ENCODE measurements at places on chromosomes 11 and 22.

GRCh38 chr11:68173926-68174325, 39.2 kb downstream of the KMT5B start:
- DNase-seq: no peak

DNA sequence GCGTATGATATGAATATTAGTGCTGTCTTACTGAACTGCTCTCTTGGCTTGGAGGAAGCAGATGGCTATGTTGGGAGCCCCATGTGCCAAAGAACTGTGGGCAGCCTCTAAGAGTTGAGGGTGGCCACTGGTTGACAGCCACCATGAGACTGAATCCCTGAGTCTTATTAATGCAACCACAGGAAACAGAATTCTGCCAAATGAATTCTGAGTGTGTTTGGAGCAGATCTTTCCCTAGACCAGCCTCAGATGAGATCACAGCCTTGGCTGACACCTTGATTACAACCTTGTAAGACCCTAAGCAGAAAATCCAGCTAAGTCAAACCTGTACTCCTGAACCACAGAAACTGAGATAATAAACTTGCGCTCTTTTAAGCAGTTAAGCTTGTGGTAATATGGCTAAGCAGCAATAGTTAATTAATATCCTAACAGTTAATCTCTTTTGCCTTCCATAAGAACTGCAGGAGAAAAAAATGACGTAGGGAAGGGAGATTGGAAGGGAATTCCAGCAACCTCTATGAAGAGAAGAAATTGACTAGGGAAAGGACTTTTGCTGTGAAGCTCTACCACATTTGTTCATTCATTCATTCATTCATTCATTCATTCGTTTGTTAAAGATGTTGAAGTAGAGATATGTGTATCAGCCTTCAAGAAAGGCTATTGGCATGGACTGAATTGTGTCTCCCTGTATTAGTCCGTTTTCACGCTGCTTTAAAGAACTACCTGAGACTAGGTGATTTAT, 26.8 kb downstream of the ADM start:
- DNase-seq: no peak

DNA sequence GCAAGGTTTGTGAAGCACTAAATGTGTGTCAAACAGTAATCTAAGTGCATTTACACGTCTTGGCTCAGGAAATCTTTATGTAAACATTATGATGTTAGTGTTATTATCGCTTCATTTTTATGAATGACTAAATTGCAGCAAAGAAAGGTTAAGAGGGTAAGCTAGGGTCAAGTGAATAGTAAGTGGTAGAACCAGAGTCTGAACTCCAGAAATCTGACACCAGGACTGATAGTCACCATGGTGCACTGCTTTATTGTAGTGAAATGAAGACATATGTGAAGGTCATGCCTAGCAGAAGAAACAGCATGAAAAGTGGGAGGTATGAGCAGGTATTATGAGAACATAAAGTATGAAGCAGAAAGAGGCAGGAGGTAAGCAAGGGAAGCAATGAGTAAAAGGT, 368.7 kb upstream of the TENM4 start:
- no peak for DNase-seq

DNA sequence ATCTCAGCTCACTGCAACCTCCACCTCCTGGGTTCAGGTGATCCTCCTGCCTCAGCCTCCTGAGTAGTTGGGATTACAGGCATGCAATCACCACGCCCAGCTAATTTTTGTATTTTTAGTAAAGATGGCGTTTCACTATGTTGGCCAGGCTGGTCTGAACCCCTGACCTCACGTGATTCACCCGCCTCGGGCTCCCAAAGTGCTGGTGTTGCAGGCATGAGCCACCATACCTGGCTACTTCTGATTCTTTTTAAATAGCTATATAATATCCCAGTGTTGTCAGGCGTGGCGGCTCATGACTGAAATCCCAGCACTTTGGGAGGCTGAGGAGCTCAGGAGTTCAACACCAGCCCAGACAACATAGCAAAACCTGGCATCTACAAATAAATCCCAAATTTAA, 20.7 kb downstream of the TMEM41B start:
- no peak for DNase-seq

- no peak for DNase-seq
These were observed 20.8 kb downstream of the COMMD9 start for GRCh38 chr11:36268337-36268985.

DNA sequence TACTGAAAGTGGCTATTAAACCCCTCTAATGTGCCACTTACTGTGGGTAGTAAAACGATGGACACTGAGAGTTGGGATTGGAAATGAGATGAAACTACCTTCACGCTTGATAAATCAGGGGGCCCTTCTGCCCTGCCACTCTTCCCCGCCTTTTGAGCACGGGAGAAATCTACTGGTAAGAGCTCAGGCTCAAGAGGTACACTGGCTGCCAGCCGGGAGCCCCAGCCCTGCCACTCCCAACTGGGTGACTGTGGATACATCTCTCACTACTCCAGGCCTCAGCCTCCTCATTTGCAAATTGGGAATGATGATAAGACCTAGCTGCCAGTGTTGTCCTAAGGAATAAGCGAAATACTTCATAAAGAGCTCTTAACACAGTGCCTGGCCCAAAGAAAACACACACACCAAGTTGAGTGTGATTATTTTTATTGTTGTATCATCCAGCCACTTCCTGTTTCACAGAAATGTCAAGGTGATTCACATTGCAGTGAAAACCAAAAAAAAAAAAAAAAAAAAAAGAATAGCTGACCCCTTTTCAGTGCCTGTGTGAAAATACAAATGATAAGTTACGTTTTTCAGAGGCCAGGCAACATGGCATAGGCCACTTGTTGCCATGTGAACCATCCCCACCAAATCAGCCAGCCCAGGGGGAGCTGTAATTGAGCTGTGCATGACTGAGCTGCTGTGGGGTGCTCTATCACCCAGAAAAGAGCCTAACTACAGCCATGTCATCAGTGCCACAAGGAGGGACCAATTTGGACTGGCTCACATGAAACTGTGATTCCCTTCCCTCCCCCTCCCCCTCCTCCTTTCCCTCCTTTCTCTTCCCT, 4.4 kb upstream of the ZNRD2 start:
- DNase-seq: no peak

DNA sequence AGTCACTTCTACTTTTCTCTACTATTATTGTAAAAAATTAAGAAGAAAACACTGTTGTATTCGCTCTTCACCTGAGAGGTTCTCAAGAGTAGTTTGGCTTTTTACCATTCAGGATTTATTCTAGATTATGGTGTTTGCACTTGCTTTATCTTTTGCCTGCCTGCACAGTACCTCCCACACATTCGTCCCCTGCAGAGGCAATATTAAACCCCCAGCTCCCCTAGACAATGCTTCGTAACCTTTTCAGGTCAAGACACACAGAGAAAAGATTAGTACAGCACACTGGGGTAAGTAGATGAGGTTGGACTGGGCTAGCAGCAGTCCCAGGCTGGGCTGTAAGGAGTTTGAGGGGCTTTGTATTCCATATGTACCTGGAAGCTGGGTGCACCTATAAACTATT, 62.4 kb downstream of the TNRC6B start:
- DNase-seq: no peak

GRCh38 chr11:2390725-2391151, 9.8 kb upstream of the TSSC4 start:
- peak; percentile 84 for DNase-seq

DNA sequence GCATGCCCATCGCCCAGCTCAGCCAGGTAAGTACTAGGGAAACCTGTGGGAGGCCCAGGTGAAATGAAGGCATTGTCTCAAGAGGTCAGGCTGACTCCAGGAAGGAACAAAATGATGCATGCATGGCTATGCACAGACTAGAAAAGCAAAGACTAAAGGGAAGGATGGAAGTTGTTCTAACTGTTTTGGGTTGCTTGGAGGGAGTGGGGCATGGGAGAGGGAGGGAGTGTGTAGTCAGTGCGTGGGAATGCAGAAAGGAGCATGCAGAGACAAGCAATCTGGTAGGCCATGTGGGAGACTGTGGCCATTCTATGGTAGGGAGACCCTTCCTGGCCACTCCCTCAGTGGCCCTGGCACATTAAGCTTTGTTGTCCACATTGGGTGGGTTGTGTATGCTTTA, 2.9 kb downstream of the MICAL3 start:
- no peak for DNase-seq

DNA sequence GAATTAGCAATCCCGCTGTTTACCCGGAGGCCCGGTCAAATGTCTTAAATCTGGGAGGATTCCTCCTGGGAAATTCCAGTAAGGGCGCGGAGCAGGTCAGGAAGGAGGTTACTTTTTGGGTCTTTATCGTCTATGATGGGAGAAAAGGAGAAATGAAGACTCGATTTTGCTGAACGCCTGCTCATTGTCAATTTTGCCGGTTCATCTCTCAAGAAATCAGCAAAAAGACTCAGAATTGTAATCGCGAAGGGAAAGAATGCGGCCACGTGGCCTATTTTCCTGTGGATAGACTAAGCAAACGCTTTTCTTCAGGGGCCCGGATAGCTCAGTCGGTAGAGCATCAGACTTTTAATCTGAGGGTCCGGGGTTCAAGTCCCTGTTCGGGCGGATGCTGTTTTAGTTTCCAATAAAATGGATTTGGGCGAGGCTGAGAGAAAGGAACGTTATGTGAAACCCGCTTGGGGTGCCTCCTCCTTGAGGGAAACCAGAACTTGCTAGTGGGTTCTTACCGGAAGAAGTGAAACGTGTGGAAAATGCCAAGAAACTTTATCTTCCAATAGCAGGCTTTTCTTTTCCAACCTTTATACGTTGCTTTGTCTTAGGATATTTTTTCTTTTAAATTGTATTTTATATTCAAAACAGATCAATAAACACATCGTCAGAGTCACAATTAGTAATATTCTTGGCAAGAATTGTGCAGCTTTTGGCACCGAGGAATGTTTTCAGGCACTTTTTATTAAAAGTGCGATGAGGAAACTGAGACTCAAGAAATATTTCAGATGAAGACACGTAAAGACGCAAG, 45.0 kb downstream of the OR4D9 start:
- DNase-seq: peak; percentile 36

- DNase-seq: no peak
These were observed 28.3 kb downstream of the NADSYN1 start for GRCh38 chr11:71481101-71481960.

- DNase-seq: no peak
These were observed 23.1 kb downstream of the FADD start for GRCh38 chr11:70226183-70226582.

- no peak for DNase-seq
These were observed 719 bp downstream of the TALDO1 start for GRCh38 chr11:748007-748359.

DNA sequence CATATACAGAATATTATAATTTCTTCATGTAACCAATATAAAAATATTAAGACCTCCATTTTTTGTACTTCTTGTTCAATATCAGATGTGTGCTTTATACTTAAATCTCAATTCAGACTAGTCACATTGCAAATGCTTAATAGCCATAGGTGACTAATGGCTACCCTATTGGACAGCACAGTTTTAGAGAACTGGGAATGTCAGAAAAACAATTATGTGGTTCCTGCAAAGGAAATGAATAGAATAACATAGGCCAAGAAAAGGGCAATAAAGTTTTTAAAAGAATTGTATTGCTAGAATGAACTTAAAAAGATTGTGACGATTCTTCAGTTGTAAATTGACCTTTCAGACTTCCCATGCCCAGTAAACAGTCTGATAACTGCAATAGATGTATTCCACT, 843.0 kb downstream of the METTL15 start:
- DNase-seq: no peak

DNA sequence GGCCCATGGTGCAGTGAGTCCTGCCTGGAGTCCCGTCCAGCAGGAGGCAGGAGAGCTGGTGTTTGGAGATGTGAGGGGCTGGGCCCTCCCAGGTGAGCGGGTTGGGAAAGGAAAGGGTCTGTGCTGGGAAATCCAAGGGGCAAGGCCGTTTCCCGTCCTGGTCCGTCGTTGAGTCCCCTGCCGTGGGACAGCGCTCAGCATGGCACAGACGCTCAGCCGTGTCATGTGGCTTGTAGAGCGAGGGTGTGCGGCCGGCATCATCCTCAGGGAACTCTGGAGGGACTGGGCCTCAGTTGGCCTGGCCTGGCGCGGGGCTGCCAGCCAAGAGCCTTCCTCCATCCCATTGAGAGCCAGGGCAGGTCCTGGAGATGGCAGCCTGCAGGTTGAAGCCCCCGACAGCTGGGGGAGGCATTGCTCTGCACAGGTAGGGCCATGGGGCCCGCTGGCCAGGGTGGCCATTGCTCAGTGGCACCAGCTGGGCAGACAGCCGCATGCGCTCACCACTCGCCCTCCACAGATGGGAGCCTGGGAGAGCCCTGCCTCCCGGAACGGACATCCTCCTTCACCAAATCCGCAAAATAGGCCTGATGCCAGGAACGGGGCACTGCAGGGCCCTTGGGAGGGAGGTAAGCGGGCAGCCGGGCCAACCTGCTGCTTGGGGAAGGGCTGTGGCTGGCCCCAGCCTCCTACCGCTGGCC, 28.7 kb downstream of the KCNQ1 start:
- no peak for DNase-seq

- DNase-seq: no peak
These were observed 5.8 kb downstream of the MOB2 start for GRCh38 chr11:1480555-1481482.
